Activated CD4-positive, alpha-beta T cell treated with anti-CD3 and anti-CD28 coated beads for 36 hours (primary cell): ENCODE measurements at places on chromosomes 11 and 22. TPM values are rescaled to one million over a fixed set of nuclear protein-coding genes. Genes with fewer than 3 reads are reported as not detected.

- no peak for DNase-seq
These were observed 4.3 kb upstream of the APOBEC3A start for GRCh38 chr22:38953091-38953490.

DNA sequence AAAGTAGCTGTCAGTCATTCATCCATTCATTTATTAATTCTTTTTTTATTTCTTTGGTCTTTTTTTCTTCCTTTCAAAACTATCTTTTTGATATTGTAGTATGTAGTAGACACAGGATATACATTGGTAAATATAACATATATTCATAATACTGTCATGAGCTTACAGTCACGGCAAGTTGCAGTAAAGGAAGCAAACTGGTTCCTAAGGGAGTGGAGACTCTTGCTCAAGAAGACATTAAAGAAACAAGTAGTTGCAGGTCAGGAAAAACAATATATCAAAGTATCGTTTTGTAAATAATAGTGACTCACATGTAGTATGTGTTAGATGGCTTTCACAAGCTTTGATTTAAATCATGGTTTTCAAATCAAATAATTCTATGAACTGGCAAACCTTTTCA is 7.5 kb downstream of the OR5AR1 start:
- no peak for DNase-seq

GRCh38 chr11:68014157-68014946 is 4.2 kb downstream of the ALDH3B1 start:
- DNase-seq = peak; percentile 40

DNA sequence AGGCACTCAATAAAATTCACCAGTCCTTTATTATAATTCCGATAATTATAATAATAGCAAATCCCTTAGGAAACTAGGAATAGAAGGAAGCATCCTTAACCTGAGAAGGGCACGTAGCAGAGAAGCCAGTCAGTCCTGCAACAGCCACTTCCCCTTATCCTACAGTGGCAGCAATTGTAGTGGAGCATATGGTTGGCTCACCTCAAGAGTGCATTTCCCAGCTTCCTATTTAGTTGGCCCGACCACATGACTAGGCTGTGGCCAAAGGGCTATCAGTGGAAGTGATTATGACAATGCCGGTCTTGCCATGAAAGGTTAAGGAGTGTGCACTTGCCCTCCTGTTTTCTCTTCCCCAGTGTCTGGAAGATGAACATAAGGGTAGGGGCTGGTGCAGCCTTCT is 27.0 kb downstream of the TESMIN start:
- no peak for DNase-seq

- no peak for DNase-seq
These were observed 4.3 kb downstream of the CBX7 start for GRCh38 chr22:39148026-39148726.

- DNase-seq = no peak
These were observed 76.5 kb downstream of the DHCR7 start for GRCh38 chr11:71371674-71372069.

GRCh38 chr11:129881570-129882170 is 13.7 kb downstream of the NFRKB start:
- peak; percentile 70 for DNase-seq

DNA sequence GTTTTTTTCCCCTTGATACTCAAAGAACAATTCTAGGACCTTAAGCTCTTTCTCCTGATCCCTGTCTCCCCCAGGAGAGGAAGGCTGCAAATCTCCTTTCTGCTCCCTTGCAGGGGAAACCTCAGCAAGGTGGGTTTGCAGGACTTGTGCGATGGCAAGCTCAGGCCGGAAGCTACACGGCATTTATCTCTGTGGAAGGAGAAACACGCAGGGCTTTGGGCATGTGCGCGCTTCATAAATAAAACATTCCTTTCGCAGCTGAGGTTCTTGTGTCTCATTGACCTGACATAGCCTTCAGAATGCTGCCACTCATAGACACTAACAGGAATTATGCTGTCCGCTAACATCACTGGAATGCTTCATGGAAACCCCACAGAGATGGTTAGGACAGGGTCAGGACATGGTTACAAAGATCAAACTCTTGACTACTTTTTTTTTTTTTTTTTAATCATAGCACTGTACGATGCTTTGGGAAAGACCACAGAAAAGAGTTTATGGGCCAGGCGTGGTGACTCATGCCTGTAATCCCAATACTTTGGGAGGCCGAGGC is 42.6 kb downstream of the SLN start:
- no peak for DNase-seq

GRCh38 chr11:75606099-75606498 is 44.0 kb downstream of the SERPINH1 start:
- no peak for DNase-seq

- no peak for DNase-seq
These were observed 20.3 kb downstream of the TEF start for GRCh38 chr22:41401781-41402648.

- no peak for DNase-seq
These were observed 329.7 kb downstream of the CTTN start for GRCh38 chr11:70727899-70728620.

GRCh38 chr22:30357236-30357570 is 396 bp downstream of the CCDC157 start:
- DNase-seq = no peak

- no peak for DNase-seq
These were observed 158.9 kb downstream of the NCAM1 start for GRCh38 chr11:113119966-113120736.

GRCh38 chr11:67262731-67263675 is 3.3 kb upstream of the GRK2 start:
- DNase-seq = peak; percentile 88

DNA sequence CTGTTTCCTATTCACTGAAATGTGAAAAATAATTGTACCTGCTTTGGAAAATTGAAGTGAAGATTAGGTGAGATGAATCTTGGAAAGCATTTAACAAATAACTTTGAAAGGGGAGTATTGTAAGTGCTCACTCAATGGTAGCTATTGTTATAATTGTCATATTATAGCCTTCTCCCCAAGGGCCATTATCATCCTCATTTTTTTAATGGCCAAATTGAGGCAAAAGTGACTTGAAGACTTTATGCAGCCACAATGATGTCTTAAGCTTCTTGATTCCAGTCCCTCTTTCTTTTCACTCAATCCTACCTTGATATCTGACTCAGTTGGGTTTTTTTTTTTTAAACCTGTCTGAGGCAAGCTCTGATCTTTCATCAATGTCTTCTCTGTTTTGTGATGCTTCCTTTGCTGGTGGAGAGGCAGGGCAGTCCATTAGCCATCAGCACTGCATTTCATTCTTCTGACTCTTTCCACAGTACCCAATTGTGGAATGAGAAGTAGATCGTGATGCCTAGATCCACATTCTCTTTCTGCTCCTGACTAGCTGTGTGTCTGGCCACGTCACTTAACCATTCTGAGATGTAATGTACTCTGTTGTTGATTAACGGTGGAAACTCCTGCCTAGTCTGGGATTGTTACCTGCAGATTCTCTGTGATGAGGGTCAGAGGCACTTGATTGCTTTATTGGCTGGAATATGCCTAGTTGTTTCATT is 101.4 kb downstream of the DBX1 start:
- DNase-seq = no peak

GRCh38 chr11:27234043-27234668 is 128.9 kb downstream of the CCDC34 start:
- DNase-seq = no peak

DNA sequence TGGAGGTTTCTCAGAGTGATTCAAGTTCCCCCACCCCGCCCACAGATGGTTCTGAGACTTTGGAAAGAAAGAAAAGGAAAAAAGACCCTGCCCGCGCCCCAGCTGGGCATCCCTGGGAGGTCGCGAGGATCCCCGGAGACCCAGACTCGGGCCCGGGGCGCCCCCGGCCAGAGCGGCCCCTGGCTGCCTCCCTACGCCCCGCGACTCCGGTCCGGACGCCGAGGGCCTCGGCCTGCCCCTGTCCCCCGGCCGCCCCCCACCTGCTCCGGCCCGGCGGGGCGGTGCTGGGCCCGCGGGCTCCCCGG is 2.3 kb upstream of the AIFM3 start:
- peak; percentile 42 for DNase-seq

GRCh38 chr11:79762279-79762921 is 321.6 kb upstream of the TENM4 start:
- DNase-seq = no peak

- DNase-seq = no peak
These were observed 164.0 kb upstream of the RASSF10 start for GRCh38 chr11:12845163-12845562.

DNA sequence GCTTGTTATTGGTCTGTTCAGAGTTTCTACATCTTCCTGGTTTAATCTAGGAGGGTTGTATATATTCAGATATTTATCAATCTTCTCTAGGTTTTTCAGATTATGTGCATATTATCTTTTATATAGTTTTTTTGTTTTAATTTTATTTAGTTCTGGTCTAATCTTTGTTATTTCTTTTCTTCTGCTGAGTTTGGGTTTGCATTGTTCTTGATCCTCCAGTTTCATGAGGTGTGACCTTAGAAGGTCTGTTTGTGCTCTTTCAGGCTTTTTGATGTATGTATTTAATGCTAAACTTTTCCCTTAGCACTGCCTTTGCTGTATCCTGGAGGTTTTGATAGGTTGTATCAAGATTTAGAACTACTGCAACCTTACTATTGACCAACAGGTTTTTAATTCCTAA is 117.7 kb downstream of the VPREB1 start:
- DNase-seq = no peak

- DNase-seq = no peak
These were observed 59.1 kb downstream of the WNT11 start for GRCh38 chr11:76147106-76147740.

DNA sequence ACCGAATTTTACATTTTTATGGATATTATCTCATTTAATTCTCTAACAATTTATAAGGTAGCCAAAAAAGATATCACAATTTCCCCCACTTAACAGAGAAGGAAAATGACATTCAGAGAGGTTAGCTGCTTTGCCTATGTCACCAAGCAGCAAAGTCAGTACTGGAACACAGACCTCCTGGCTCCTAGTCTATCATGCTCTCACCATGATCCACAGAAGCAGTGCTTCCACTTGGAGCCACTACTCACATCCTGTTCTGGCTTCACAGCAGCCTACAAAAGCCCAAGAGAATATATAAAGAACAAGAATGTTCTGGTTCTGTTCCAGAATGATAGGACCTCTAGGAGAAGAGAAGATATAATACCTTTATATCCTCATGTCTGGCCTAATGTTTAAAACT is 59.5 kb upstream of the SCUBE2 start:
- DNase-seq = no peak

DNA sequence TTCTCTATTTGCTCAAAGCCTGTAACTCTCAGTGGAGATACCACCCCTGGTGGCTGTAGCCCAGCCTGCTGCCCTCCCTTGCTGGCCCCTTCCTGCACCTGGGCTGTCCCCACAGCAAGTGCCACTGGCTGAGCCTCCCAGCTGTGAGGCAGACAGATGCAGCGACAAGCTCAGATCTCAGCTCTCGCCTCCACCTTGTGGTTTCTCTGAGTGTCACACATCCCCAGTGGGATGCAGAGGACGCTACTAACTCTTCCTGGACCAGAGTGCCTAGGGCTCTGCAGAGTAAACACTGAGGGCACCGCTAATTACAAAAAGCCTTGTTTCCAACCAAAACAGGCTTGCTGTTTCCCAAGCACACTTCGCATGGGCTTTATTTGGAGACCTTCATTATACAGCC is 8.9 kb downstream of the YPEL1 start:
- peak; percentile 65 for DNase-seq

GRCh38 chr11:66987158-66987620 is 12.1 kb downstream of the C11orf86 start:
- no peak for DNase-seq

GRCh38 chr22:42763965-42764480 is 43.4 kb upstream of the A4GALT start:
- no peak for DNase-seq

GRCh38 chr11:68128682-68129327 is 7.6 kb upstream of the CHKA start:
- DNase-seq = no peak

GRCh38 chr11:95338430-95338991 is 107.5 kb upstream of the SESN3 start:
- DNase-seq = peak; percentile 23

DNA sequence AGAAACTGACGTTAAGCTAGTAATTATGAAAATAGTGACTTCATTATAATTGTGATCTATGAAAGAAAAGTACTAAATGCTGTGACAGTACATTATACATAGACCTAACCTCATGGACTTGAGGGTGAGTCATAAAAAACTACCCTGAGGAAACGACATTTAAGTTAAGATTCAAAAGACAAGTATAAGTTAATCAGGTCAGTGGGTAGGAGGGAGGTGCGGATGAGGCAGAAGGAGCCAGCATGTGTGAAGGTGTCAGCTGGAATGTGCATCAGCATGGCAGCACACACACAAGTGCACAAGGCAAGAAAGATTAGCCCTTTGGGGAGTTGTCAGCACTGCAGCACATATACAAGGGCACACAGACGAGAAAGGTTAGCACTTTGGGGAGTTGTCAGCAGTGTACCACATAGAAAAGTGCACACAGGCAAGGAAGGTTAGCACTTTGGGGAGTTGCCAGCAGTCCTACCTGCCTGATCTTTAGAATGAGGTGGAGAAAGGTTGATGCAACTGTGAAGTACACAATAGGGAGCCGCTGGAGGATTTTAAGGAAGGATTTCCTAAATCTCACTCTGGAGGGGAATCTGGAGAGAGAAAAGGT is 31.6 kb upstream of the CAVIN3 start:
- peak; percentile 62 for DNase-seq

- no peak for DNase-seq
These were observed 157.8 kb downstream of the CCDC34 start for GRCh38 chr11:27205250-27205649.

GRCh38 chr11:46392421-46393230 is 1.1 kb upstream of the CHRM4 start:
- peak; percentile 89 for DNase-seq

DNA sequence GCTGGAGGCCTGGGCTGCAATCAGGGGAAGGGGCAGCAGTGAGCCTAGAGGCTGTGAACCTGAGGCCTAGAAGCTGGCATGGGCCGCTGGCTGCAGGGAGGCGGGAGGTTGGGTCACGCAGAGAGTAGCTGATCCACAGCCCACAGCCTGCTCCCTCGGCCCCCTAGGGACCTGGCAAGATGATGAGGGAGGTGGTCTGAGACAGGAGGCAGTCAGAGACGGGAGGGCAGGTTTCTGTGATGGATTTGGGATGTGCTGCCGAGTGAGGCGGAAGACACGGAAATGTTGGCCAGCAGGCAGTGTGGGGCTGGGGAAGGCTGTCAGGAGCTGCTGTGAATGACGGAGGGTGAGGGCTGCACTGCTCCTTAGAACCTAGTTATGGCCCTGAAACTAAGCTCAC is 22.7 kb downstream of the LRFN4 start:
- DNase-seq = no peak

Gene PRAME
- total RNA-seq = 0.09 TPM

Gene OR2AT4
- not detected for total RNA-seq

Gene TBCEL
- total RNA-seq = 7.7 TPM

Gene GUCY1A2
- total RNA-seq = not detected

Gene DGCR6
- 0.28 TPM for total RNA-seq

Gene OR5D13
- not detected for total RNA-seq

Gene GPR83
- total RNA-seq = 0.07 TPM

Gene PIM3
- total RNA-seq = 127 TPM

Gene NCR3LG1
- total RNA-seq = 0.80 TPM

Gene LSP1
- 193 TPM for total RNA-seq

Gene A4GALT
- not detected for total RNA-seq

Gene PARVA
- total RNA-seq = 0.11 TPM

Gene GDPD4
- not detected for total RNA-seq
